ENCODE measurements at places on chromosomes 4 and X.

DNA sequence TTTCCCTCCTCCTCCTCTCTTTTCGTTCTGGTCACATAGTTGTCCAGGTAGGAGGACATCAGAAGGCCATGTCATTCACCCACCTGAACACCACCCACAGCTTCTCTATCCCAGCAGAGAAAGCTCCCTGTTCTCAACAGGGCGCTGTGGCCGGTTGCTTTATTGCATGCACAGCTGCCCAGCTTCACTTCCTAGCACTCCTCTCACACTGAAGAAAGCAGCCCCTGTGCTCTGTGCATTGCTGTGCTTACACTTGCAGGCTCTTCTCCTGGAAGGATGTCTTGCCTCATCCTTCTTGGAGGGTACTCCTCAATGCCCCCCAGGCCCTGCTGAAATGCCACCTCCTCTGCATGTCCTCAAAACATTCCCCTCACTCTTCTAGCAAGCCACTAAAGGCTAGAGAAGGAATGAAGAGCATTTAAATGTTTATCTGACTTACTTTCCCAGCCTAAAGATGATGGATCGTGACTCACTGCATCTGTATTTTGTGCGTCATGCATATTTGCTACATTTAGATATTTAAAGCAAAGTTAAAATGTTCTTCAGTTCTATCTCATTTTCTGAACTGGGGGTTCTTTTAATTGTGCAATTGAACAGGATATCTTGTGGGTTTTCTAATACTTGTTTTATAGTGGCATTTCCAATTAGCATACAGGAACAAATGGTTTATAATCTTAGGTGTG, 186.4 kb upstream of the PUDP start:
- no peak for DNase-seq

DNA sequence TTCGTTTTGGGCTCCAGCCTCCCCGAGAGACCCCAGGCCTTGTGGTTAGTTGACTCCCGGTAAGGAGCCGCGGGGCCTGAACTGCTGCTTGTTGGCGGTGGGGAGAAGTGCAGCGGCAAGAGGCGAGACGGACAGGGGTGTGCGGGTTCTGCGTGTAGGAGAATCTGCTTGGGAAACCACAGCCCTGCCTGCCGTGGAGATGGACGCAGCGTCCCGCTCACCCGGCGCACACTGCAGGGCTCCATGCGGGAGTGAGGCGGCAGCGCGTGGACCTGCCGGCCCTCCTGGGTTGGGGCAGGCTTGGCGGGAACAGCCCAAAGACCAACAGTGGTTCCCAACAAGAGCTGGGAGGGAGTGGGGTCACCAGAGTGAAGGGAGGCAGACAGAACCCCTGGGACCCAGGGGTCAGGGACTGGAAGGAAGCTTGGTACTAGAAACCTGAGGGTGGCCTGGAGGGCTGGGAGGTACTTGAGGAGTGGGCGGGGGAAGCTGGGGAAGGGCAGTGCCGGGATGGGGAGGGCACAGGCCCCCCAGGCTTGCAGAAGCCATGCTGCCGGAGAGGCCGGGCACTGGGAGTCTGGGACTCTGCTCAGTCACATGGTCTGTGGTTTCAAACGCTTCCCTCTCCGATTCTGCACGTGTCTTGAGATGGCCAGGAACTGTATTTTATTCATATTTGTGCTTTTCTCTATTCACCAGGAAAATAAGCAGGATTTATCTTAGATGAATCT, 70.8 kb downstream of the RGS12 start:
- DNase-seq = no peak

DNA sequence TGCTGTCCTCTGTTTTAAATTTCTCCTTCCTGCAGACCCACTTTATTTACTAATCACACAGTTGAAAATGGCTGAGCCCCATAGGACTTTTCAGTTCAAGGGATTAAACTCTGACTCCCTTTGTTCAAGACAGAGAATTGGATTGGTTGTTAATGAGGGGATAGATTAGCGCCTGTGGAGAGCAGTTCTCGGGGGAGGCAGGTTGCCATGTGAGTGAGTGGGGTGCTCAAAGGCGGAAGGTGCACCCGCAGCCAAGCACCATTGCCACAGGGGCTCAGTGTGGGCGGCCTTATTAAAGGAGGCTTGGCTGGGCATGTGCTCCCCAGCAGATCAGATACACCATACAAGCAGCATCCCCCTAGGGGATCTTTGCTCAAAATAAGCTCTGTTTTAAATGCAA, 7.9 kb upstream of the CBR4 start:
- DNase-seq = no peak

- no peak for DNase-seq
These were observed 711.9 kb upstream of the ATOH1 start for GRCh38 chr4:93116624-93117023.

GRCh38 chr4:75325318-75325979, 188.8 kb downstream of the RCHY1 start:
- no peak for DNase-seq

Measured in activated CD8-positive, alpha-beta memory T cell treated with anti-CD3 and anti-CD28 coated beads for 4 hours (primary cell).